ENCODE measurements at places on chromosomes 16 and 17. TPM values are rescaled to one million over a fixed set of nuclear protein-coding genes. Genes with fewer than 3 reads are reported as not detected.

Gene NR1D1
- total RNA-seq = not detected

Gene GLP2R
- total RNA-seq = 1.9 TPM

Gene NPIPB6
- total RNA-seq = 0.69 TPM

GRCh38 chr16:80718480-80719220 lies 85.7 kb downstream of the CDYL2 start:
- DNase-seq = peak; percentile 95

GRCh38 chr17:20948984-20949777 lies 93.6 kb downstream of the USP22 start:
- DNase-seq = no peak

DNA sequence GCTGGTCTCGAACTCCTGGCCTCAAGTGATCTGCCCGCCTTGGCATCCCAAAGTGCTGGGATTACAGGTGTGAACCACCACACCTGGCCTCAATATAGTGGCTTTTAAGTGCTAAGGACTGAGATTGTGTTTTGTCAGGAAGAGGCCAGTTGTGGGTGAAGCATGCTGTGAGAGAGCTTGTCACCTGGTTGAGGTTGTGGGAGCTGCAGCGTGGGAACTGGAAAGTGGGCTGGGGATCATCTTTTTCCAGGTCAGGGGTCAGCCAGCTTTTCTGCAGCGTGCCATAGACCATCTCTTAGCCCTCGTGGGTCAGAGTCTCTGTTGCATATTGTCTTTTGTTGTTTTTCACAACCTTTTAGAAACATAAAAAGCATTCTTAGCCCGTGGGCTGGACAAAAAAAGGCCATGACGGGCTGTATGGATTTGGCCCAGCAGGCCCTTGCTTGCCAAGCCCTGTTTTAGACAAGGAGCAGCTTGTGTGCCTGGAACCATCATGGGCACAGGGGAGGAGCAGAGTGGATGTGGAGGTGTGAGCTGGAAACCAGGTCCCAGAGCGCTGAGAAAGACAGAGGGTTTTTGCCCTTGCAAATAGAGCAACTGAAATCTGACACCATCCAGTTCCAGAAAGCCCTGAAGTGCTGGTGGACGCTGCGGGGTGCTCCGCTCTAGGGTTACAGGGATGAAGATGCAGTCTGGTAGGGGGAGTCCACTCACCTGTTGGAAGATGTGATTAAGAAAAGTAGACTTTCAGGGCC lies 5.5 kb downstream of the BIRC5 start:
- no peak for DNase-seq
